ENCODE measurements at places on chromosomes 4 and X. TPM values are rescaled to one million over a fixed set of nuclear protein-coding genes. Genes with fewer than 3 reads are reported as not detected.

Gene CNKSR2
- 2.3 TPM for total RNA-seq

Gene DCAF4L1
- not detected for total RNA-seq

Gene PLXNB3
- 8.4 TPM for total RNA-seq

Gene GLUD2
- total RNA-seq = 0.51 TPM

Gene NXF2
- not detected for total RNA-seq

Gene MCUB
- total RNA-seq = 31.8 TPM

Gene CDS1
- total RNA-seq = 2.3 TPM

Gene BEX3
- total RNA-seq = 138 TPM

Gene CXCL8
- 0.76 TPM for total RNA-seq

Gene CITED1
- not detected for total RNA-seq
